ENCODE measurements at places on chromosomes 6 and 20. TPM values are rescaled to one million over a fixed set of nuclear protein-coding genes. Genes with fewer than 3 reads are reported as not detected.

The CPXM1 gene
- 31.6 TPM for polyA plus RNA-seq

DNA sequence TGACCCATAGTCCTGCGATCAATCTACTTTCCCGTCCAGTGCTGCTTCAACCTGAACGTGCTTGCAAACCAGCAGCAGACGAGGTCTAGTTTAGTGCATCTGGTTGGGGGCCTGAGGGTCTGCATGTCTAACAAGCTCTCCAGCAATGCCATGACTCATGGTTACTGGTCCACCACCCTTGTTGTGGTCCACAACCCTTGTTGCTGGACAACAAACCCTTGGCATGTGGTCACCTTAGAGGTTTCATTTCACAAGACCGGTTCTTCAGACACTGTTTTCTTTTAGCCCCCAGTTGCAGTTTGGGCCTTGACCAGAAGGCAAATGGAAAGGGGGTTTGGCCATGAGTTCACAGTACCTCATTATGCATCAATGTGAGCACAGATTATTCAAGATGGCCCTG is 424.8 kb downstream of the QKI start:
- no peak for DNase-seq

The ZKSCAN3 gene
- 6.3 TPM for polyA plus RNA-seq

- DNase-seq: no peak
Measured at GRCh38 chr6:143074101-143074500, 13.4 kb downstream of the AIG1 start.

- no peak for DNase-seq
Measured at GRCh38 chr20:60695226-60696000, 556.6 kb upstream of the CDH4 start.

Data from forelimb muscle (tissue), 1 donor.